ENCODE measurements at places on chromosomes 13 and 19.

- peak; percentile 87 for DNase-seq
Measured at GRCh38 chr19:45075301-45076028, 813 bp downstream of the ZNF296 start.

DNA sequence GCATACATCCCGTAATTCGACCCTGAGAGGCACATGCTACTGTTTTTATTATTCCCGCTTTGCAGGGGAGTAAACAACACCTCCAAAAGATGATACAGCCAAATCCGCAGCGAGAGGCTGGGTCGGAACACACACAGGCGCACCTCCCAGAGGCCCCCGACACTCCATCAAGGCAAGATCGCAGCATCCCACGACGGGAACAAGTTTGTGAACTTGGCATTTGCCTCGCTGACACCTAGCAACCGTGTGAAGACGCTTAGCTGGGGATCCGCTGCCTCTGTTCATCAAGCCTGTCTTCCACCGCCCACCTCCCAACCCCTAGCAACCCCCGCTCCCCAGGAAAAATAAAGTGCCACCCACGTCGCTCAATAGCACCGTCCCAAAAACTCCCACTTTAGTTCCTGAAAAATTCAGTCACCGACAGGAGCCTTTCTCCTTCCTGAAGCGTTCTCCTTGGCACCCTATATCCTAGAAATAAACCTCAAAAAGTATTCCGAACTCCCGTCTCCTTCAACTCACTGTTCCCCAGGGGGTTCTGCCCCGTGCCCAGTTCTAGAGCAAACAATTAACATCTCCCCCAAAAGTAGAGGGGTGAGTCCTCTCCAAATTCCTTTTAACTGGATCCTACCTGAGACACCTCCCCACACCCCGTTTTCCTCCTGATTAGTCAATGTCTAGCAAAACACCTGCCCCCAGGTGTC, 1.7 kb downstream of the GNG7 start:
- DNase-seq: no peak

GRCh38 chr19:46411088-46411924, 2.1 kb downstream of the CCDC8 start:
- no peak for DNase-seq

DNA sequence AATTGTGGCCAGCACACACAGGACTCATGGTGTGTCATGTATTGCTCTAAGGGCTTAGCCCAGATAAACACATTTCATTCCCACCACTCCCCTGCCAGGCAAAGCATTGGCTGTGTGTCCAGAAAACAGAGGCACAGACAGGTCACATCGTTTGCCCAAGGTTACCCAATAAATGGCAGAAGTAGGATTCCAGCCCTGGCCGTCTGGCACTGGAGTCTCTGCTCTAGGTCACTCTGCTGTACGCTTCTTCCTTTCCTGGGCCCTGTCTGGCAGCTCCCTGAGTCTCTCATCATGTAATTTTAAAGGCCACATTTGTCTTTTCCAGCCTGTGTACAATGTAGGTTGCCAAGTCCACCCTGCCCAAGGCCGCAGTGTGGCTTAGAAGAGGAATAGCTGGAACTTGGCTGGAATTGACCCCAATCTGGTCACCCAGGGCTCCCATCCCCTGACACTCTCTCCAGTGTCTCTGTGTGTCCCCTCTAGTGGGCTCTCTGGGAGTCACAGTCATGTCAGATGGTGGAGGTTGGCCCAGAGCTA, 264.5 kb upstream of the TSHZ3 start:
- DNase-seq: no peak

- no peak for DNase-seq
Measured at GRCh38 chr19:22797040-22797439, 13.1 kb upstream of the ZNF99 start.

- DNase-seq: no peak
Measured at GRCh38 chr19:38268539-38268938, 4.2 kb downstream of the SPINT2 start.

DNA sequence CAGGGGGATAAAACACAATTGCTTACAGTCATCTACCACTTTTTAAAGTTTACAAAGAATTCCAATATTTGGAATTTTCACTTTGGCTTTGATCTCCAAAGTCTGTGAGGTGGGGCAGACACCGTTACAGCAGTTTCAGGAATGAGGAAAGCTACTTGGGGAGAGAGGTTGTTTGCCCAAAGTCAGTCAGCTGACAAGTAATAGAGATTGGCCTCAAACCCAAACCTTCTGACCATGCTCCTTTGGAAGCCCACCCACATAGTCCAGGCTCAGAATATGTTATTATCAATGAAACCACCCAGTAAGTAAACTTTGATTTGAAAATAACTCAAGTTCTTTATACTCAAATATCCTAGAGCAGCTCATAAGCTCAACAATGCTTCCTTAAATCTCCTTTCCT, 29.0 kb downstream of the RXFP2 start:
- no peak for DNase-seq

DNA sequence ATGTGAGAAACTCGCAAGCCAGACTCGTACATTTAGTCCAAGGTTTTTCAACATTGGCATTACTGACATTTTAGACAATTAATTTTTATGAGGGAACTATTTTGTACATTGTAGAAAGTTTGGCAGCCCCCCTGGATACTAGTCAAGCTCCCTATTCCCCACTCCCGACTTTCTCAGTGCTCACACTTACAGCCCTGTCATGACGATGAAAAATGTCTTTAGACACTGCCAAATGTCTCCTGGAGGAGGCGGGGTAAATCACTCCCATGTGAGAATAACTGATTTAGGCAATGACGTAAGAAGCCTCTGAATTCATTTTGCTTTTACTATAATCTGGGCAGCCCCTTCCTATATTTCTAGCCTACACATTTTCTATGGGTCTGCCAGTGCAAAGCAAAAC, 535.8 kb upstream of the KLHL1 start:
- no peak for DNase-seq

GRCh38 chr19:52188822-52189734, 774 bp upstream of the PPP2R1A start:
- DNase-seq: no peak

All from CD4-positive, alpha-beta T cell treated with Interferon gamma for 1 hour (primary cell).